ENCODE measurements at places on chromosomes 5 and 9. TPM values are rescaled to one million over a fixed set of nuclear protein-coding genes. Genes with fewer than 3 reads are reported as not detected.

- no peak for DNase-seq
Observed at GRCh38 chr5:163551156-163551555, 45.7 kb downstream of the MAT2B start.

- DNase-seq: peak; percentile 63
Observed at GRCh38 chr5:177086654-177087397, at the start of gene FGFR4. FGFR4 (plus strand) TSS chr5:177086915; CDS start chr5:177089603, 2,688 bp downstream.

DNA sequence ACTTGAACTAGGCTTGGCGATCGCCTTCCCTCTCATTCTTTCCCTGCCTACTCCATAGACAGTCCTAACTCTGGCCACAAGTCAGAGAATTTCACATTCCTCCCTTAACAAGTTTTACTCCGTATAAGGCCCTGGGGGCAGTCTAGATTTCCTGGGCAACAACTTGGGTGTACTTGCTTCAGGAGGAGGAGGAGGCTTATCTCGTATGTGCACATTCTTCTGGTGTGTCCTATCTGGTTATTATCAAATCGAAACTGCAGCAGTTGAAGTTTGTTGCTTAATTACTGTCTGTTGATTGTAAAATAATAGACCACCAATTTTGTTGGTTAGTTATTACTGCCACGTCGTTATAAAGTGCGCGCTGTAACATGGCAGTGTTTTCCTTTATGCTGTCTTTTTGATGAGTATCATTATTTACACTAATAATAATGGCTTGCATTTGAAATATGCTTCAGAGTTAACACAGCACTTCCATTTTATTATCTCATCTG lies 42.0 kb downstream of the PIP5K1B start:
- no peak for DNase-seq

- DNase-seq: no peak
Observed at GRCh38 chr9:90916147-90916734, 114.6 kb downstream of the SYK start.

DNA sequence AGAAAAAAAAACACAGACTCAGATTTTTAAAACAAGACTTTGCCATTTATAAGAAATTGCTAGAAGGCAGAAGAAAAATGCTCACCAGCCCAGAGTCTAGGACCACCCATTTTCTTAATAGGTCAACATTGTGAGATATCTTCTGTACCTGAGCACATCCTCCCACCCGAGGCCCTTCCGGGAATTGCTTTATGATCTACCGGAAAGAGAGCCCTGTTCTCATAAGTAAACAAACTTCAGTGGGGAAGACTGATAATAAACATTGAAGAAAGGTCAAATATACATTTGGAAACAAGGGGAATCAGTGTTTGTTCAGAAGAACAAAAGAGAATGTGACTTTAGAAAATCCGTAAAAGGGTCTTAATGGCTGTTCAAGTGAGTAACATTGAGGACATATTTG lies 44.4 kb downstream of the PRKACG start:
- no peak for DNase-seq

DNA sequence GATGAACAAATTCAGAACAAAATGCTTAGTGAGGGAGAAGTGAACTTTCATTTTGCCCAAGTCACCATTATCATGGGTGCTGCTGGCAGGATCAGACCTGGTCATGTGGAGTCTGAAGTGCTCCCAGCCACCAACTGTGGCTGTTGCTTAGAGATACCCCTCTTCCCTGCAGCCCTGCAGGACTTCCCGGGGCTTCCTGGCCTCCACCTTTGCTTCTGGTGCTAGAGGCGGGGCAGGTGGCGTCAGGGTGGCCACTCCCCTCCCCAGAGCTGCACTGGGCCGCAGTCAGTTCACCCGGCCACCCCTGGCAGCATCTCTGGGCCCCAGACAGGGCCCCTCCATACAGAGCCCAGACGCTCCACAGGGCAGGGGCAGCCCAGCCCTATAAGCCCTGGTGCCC lies 30.0 kb upstream of the SLC12A7 start:
- no peak for DNase-seq

DNA sequence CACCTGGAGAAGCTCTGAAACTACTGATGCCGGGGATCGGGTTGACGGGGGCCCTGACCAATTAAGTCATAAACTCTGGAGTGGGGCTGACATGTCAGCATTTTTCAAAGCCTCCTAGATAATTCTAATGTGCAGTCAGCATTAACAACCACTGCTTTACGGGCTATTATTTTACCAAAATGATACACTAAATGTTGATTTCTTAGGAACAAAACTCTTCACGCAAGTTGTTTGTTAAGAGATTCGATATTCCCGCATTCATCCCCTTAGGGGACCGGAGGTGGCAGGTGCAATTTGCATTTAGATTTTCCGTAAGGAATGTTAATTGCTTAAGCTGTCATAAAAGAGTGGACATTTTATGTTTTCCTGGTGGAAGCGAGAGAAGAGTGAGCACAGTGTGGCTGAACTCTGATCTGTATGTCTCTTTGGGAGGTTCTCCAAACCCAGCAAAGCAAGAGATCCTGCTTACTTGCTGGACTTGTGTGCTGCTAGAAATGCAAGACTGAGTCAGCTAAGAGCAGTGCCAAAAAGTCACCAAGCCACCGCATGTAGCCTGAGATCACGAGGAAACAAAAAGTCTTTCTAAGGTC lies 77.6 kb downstream of the UGCG start:
- no peak for DNase-seq

The CLK4 gene
- 109 TPM for total RNA-seq

DNA sequence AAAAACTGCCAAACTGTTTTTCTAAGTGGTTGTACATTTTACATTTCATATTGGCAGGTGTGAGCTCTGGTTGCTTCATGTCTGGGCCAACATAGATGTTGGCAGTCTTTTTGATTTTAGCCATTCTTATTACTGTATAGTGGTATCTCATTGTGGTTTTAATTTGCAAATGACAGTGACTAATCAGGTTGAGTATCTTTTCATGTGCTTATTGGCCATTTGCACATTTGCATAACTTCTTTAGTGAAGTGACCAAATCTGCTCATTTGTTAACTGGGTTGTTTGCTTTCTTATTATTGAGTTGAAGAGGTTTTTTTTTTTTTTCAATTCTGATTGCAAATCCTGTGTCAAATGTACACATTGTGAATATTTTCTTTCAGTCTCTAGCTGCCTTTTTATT lies 36.9 kb upstream of the MSX2 start:
- DNase-seq: no peak

GRCh38 chr5:29161399-29162291 lies 2031.8 kb upstream of the CDH6 start:
- DNase-seq: no peak

The CAPSL gene
- not detected for total RNA-seq

The MAST4 gene
- 21.6 TPM for total RNA-seq

GRCh38 chr5:72925336-72926010 lies 30.4 kb upstream of the FCHO2 start:
- no peak for DNase-seq

The ADAMTSL1 gene
- not detected for total RNA-seq

DNA sequence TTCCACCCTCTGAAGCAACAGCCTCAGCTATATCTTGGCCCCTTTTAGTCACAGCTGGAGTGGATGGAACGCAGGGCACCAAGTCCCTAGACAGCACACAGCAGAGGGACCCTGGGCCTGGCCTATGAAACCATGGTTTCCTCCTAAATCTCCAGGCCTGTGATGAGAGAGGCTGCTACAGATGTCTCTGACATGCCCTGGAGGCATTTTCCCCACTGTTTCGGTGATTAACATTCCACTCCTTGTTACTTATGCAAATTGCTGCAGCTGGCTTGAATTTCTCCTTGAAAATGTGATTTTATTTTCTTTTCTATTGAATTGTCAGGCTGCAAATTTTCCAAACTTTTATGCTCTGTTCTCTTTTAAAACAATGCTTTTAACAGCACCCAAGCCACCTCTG lies 384.8 kb downstream of the PRR16 start:
- no peak for DNase-seq
